ENCODE measurements at places on chromosomes 3 and 15. TPM values are rescaled to one million over a fixed set of nuclear protein-coding genes. Genes with fewer than 3 reads are reported as not detected.

HTR3E gene
- not detected for total RNA-seq

PIF1 gene
- total RNA-seq, result 6.8 TPM

U2SURP gene
- 44.8 TPM for total RNA-seq

CCR4 gene
- 0.85 TPM for total RNA-seq

GPR149 gene
- not detected for total RNA-seq

GOLGA6L4 gene
- total RNA-seq, result 0.19 TPM

UBE2E2 gene
- total RNA-seq, result 63.3 TPM

FAM227B gene
- total RNA-seq, result 2.5 TPM

TRAT1 gene
- total RNA-seq, result not detected

CRYGS gene
- 0.77 TPM for total RNA-seq

BSN gene
- total RNA-seq, result under 0.01 TPM

PCSK6 gene
- 4.2 TPM for total RNA-seq

VGLL3 gene
- total RNA-seq, result 88.2 TPM

ROBO1 gene
- 57.3 TPM for total RNA-seq

ACKR4 gene
- 6.8 TPM for total RNA-seq

SLC9A9 gene
- total RNA-seq, result 2.7 TPM

NR2E3 gene
- total RNA-seq, result 0.38 TPM

PRR23C gene
- total RNA-seq, result not detected

EDEM1 gene
- total RNA-seq, result 18.3 TPM

ST3GAL6 gene
- total RNA-seq, result 10.4 TPM

OXNAD1 gene
- total RNA-seq, result 11.3 TPM

BBX gene
- total RNA-seq, result 94.4 TPM

KIF15 gene
- total RNA-seq, result 19.0 TPM

NAALADL2 gene
- total RNA-seq, result 7.3 TPM

PXYLP1 gene
- 3.3 TPM for total RNA-seq

PPP1R14D gene
- total RNA-seq, result not detected

PLA1A gene
- total RNA-seq, result not detected

FES gene
- 15.7 TPM for total RNA-seq

LDHAL6B gene
- not detected for total RNA-seq

UBL7 gene
- total RNA-seq, result 40.3 TPM

EPHB1 gene
- 0.56 TPM for total RNA-seq

ZKSCAN7 gene
- total RNA-seq, result 5.2 TPM

C3orf33 gene
- 2.9 TPM for total RNA-seq

UCN2 gene
- 0.85 TPM for total RNA-seq

SPG21 gene
- total RNA-seq, result 62.5 TPM

CLDN18 gene
- not detected for total RNA-seq

FBLN2 gene
- total RNA-seq, result 243 TPM

OR5H2 gene
- total RNA-seq, result not detected

ATP13A5 gene
- not detected for total RNA-seq

UROC1 gene
- not detected for total RNA-seq

C3orf85 gene
- total RNA-seq, result not detected

CYP8B1 gene
- total RNA-seq, result not detected

ARPP19 gene
- total RNA-seq, result 131 TPM

GP9 gene
- total RNA-seq, result not detected

STRC gene
- 0.28 TPM for total RNA-seq

CCR1 gene
- under 0.01 TPM for total RNA-seq

SCAANT1 gene
- not detected for total RNA-seq

BLM gene
- total RNA-seq, result 0.85 TPM

SLC6A1 gene
- total RNA-seq, result under 0.01 TPM

COL6A6 gene
- under 0.01 TPM for total RNA-seq

CILP gene
- total RNA-seq, result under 0.01 TPM

CFAP161 gene
- not detected for total RNA-seq

PRR20G gene
- total RNA-seq, result not detected

ANKRD34C gene
- total RNA-seq, result not detected

TNIK gene
- total RNA-seq, result 38.3 TPM

SOX14 gene
- not detected for total RNA-seq

ACSBG1 gene
- total RNA-seq, result not detected

INSYN1 gene
- 1.5 TPM for total RNA-seq

IL5RA gene
- not detected for total RNA-seq
